Thyroid gland (tissue), 4 donors: ENCODE measurements at places on chromosomes 3 and 15. TPM values are rescaled to one million over a fixed set of nuclear protein-coding genes. Genes with fewer than 3 reads are reported as not detected.

ANKUB1 gene
- total RNA-seq: not detected

NR2F2 gene
- 30.2 TPM for total RNA-seq

ISLR2 gene
- not detected for total RNA-seq

THRB gene
- total RNA-seq: 11.1 TPM

DNA sequence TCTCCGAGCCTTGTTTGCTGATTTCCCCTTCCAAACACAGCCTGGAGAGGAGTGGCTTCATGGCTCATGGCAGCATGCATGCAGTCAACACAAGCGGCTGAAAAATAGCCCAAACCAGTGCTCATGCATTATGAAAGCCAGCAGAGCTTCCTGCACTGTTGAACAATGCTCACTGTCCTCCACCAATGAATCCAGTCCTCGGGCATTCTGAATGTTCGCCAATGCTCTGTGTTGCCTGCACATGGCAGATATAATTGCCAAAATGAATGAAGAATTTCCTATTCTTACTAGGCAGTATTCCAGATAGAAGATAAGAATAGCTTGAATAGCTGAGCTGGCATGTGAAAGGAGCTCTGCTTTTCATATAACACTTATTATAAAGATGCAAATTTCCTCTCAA is 252.7 kb downstream of the ROBO1 start:
- H3K4me1 ChIP-seq: no peaks in the 10 kb centered on the region
- H3K4me3 ChIP-seq: no peak overlapping the region
- no peaks in the 10 kb centered on the region for H3K27me3 ChIP-seq
- H3K36me3 ChIP-seq: no peaks in the 10 kb centered on the region
- DNase-seq: no peak
- no peak overlapping the region for H3K27ac ChIP-seq

DNA sequence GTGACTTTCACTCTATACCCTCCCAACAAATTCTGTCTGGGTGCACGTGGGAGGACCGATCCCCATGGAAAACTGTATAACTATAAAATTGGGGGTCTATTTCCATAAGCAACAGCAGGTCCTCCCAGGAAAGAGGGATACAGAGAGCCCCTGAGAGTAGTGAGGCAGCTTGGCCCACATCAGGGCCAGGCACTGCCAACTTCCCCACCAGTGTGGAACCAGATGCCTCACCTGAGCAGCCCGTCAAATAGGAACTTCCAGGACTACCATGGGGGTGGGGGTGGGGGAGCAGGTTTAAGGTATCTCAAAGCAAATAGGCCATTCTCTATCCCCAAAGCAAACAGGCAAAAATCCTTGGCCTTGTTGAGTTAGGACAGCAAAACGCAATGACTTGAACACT is 33.3 kb upstream of the DUSP7 start:
- H3K27ac ChIP-seq: peak overlapping the region; percentile 82
- peak; percentile 39 for DNase-seq
- no peak overlapping the region for H3K4me3 ChIP-seq
- H3K27me3 ChIP-seq: no peaks in the 10 kb centered on the region
- no peaks in the 10 kb centered on the region for H3K36me3 ChIP-seq

DNA sequence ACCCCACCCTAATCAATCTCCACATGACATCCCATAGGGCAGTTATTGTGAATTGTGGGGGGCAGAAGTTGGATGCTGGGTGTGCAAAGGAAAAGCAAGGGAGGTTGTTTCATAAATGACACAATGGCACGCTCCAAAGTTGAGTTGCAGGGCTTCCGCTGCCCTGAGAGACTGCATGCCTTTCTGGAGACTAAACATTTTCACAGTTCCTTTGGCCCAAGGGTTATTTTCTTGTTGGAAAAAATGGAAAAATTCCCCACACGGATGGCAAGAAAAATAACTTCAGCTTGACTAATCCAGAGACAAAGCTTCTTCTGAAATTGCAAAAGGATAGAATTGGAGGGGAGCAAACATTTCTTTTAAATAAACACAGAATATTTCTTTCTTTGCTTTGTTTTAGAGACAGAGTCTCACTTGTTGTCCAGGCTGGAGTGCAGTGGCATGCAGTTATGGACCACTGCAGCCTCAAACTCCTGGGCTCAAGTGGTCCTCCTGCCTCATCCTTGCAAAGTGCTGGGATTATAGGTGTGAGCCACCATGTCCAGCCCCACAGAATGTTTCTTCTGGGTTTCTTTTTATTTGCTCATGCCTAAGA is 19.1 kb upstream of the TPM1 start:
- H3K4me1 ChIP-seq: no peaks in the 10 kb centered on the region
- no peaks in the 10 kb centered on the region for H3K27me3 ChIP-seq
- DNase-seq: no peak
- H3K27ac ChIP-seq: no peak overlapping the region
